ENCODE measurements at places on chromosomes 5 and 9.

DNA sequence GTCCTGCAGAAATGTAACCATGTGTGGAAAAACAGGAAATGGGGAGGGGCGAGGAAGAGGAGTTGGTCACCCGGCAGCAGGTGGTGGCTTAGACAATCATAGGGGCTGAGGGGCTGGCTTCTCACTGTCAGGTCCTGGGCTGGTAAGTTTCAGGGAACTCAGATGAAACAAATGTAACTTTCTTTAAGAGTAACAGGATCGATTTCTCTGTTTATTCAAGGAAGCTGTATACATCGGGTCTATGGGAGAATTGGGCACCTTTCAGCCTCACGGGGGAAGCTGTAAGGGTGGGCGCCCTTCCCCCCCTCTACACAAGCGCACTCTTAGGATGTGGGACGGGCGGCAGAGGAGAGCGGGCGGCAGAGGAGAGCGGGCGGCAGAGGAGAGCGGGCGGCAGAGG, 104.3 kb upstream of the SIMC1 start:
- no peak for DNase-seq

DNA sequence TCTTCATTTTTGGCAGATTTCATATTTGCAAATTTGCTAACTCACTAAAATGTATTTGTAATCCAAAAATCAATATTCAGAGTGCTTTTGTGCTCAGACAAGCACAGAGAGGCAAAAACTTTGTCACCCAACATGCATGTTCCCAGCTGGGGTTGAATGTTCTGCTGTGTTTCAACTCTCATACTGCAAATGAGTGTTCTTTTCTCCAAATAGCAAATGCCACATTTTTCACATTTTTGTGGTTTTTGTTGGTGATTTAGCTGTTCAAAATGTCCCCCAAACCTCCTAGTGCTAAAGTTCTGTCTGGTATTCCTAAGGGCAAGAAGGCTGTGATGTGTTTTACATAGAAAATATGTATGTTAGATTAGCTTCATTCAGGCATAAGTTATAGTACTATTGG, 87.3 kb upstream of the PCSK5 start:
- no peak for DNase-seq

DNA sequence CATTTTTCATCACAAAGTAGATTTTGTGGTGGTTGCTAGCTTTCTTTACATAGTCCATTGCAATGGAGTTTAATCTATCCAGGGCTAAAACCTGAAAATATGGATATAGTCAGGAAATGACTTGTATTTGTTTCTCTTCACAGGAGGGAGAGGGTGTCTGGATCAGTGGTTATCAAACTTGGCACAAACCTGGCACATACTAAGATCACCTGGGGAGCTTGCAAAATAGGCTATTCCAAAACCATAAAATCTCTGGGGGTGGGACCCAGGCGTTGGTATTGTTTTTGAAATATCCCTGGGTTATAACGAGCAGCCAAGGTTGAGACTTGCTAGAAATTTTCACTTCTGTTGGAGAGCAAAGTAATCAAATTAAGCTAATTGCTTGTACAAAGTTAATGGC, 179.9 kb downstream of the PCSK1 start:
- no peak for DNase-seq

DNA sequence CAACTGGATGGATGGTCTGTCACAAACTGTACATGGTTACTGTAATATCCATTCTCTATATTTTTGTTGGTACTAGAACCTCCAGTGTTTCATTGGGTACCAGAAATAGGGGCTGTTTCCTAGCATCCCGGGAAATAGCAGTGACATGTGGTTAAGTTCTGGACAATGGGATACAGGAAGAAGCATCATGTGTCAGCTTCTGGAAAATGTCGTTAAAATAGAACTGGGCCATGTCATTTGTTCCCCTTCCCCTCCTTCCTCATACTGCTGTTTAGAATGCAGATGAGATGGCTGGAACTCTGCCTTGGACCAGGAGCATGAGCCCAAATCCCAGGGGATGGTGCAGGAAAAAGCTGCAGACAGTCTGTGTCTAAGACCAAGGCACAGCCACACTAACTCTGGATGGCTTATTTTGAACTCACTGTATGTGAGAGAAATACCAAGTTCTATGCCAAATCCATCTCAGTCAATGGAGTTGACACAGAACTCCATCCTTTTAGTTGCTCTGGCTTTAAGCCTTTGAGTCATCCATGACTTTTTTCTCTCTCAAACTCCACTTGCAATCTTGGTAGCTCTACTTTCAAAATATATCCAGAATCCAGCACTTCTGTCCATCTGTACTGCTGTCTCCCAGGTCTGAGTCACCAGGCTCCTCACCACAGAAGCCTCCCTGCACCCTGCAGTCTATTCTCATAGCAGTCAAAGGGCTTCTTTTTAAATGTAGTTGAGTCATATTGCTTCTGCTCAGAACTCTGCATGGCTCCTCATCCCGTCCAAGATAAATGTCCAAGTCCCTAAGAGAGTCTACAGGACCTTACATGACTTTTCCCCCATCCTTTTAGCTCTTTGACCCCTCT, 184.2 kb downstream of the NSG2 start:
- DNase-seq: no peak

GRCh38 chr5:187617-188451, 3.5 kb upstream of the LRRC14B start:
- no peak for DNase-seq

- DNase-seq: no peak
Observed at GRCh38 chr5:103234239-103234975, 24.2 kb upstream of the MACIR start.

DNA sequence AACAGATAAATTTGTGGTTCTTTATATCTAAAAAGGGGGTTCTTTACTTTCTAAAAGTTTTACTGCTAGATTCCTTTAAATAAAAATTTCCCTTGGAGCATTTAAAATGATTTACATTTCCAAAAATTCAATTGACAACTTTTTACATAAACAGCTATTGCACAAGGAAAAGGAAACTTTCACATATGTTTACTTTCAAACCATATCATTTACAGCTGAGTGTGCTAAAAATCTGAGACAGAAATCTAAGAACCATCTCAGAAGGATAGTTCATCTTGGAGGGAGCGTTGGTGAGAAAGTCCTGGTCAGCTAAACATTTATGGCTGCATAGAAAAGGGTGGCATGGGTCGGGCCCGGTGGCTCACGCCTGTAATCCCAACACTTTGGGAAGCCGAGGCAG, 235.4 kb downstream of the DTWD2 start:
- DNase-seq: no peak

DNA sequence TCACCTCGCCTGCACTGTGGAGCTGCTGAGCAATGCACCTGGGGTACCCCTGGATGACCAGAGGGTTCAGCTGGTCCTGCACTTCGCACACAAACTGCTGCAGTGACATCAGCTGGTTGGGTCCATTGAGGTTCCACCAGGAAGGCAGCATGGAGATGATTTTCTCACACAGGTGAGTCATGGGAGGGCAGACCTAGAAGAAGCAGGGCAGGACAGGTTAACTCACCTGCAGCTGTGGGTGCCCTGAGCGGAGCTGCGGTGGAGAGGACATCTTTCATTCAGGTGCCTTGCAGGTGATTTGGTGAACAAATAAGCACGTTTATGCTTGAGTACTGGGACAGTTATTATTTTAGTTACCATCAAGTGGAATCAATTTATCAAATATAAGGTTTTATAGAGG, 73.6 kb downstream of the CTSL start:
- DNase-seq: no peak

GRCh38 chr5:100826133-100826532, 76.9 kb downstream of the ST8SIA4 start:
- DNase-seq: no peak

DNA sequence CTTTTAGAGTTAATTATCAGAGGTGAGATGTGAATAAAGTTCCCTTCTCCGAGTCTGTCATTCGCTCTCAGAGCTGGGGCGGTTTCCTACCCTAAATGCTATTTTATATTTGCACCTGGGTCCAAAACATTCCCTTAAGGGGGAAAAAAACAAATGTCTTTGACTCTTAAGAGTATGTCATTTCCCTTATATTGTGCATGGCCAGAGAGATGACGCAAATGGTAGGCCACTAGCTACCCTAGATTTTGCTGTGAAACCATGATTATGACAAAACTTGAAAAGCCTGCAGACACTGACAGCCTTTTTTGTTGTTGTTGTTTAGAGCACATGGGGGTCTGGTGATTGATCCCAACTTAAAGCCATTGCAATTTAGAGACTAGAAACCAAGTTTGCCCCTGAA, 12.8 kb downstream of the DAB2 start:
- DNase-seq: no peak

DNA sequence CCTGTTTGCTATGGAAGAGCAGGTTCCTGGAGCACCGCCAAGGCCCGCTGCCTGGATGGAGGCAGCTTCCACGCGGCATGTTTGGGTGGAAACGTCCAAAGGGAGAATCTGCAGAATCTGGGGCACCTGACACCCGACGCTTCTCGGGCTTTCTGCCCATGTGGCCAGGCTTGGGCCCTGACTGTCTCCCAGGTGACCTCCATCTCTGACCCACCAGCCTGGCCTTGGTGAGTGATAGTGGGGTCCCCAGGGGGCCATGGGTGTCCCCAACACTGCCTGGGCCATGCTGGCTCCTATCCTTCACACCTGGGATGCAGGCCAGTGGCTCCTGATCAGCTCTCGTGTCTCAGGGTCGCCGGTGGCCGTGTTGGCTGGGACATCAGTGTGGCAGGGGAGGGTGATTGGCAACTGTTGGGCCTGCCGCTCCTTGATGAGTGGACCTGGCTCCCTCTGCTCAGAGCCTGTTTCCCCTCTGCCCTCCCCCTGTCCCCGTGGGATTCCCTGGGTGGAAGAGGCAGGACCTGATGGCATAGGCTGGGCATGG, 34.0 kb downstream of the GLT6D1 start:
- no peak for DNase-seq

- peak; percentile 83 for DNase-seq
Observed at GRCh38 chr9:136981588-136982231, 1.1 kb upstream of the LCNL1 start.

DNA sequence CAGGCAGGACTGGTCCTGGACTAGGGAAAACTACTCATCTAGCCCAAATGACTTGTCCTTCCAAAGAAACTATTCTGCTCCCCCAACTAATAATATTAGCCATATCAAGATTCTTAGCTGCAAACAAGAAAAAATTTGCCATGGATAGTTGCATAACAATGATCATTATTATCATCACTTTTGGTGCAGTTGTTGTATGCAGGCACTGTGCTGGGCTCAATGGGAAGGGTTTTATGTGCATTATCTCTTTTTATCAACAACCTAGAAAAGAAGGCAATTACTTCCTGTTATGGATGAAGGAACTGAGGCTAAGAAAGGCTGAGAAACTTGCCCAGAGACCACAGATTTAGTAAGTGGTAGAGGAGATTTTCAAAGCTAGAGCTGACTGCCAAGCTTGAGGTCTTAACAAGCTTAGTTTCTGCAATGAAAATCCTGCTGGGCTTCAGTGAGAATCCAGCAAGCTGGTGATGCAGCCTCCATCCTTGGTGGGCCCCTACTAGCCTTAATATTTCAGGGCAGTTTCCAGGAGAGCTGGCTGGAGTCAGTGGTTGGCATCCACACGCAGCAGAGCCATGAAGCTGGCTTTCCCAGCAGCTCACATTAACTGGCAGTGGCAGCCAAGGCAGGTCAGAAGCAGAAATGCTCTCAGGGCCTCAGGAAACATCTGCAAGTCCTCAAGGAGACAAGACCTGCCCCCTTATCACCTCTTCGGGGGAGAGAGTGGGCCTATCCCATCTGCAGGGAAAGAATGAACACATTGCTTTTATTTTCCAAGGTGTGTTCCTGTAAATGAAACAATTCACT, 20.5 kb upstream of the MEGF9 start:
- DNase-seq: no peak

DNA sequence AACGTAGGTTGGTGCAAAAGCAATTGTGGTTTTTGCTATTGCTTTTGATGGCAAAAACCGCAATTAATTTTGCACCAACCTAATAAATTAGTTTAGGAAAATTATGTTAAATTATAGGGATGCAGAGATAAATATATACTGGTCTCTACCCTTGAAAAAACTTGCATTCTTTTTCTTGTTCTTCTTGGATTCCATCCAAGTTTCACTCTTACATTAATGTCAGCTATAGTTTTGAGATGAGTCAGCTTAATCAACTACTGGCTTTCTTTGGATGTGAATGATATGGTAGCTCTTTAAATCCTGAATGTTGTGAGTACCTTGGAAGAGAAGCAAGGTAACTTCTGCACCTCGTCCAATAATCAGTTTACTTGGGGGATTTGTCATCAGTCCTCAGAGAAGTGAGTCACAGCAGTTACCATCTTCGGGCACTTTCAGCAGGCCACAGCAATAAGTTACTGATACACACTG, 549.0 kb upstream of the ZNF608 start:
- no peak for DNase-seq

DNA sequence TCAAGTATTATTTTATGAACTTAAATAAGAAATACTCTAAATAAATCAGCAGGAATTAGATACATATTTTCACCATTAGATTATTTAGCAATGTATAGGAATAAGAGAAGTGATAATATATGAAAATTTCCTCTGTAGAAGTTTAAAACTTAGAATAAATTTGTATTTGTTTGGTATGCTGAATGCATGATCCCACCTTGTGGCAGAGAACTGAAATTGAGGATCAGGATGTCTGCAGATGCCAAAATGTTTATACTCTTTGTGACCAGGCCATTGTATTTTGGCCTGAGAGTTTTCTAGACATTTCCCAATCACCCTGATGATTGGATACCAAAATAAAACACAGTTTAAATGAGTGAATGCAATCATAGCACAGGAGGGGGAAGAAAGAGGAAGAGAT, 6.3 kb downstream of the TYRP1 start:
- DNase-seq: no peak

GRCh38 chr5:96196890-96197289, 235.2 kb upstream of the ELL2 start:
- no peak for DNase-seq

DNA sequence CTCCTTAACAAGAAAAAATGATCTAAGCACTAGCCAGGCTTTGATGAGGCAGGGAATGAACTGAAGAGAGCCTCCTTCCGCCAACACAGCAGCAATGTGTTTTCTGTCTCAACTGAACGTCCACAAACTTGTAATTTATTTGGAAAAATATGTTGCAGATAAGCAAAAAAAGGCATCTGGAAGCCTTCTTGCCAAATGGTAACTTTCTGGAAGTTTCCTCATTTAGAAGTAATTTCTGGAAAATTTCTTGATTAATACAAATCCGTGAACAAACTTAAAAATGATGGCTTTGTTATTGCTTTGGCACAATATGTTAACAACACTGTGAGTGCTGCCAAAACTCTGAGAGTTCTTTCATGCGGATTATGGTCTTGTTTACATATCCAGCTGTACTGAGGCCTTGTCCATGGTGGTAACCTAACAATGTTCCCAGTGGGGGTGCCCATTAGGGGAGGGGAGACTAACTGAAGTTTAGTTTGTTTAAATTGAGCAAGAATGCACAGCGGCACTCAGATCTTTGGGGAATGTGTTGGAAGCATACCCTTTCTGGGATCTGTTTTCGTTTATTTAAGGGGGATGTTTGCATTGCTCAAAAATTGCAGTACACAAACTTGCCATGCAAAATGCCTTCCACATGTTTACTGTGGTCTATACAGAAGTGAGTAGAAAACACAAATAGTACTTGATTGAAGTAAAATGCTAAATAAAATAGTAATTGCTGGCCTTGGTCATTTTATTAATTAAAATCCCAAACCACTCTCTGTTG, 334.7 kb downstream of the NR2F1-AS1 start:
- no peak for DNase-seq

GRCh38 chr5:98638701-98639100, 134.8 kb upstream of the RGMB start:
- DNase-seq: no peak

GRCh38 chr5:172910828-172911627, 48.2 kb upstream of the RPL26L1 start:
- no peak for DNase-seq

GRCh38 chr5:15929611-15930263, 249.9 kb downstream of the MARCHF11 start:
- no peak for DNase-seq

Measured in C1 segment of cervical spinal cord (tissue), 14 donors.